ENCODE measurements at places on chromosomes 4 and X. TPM values are rescaled to one million over a fixed set of nuclear protein-coding genes. Genes with fewer than 3 reads are reported as not detected.

CPZ gene
- 3.9 TPM for total RNA-seq

FRMD7 gene
- total RNA-seq, result not detected

ACE2 gene
- total RNA-seq, result not detected

ZDHHC15 gene
- 13.6 TPM for total RNA-seq

IGSF1 gene
- total RNA-seq, result 0.78 TPM

CCKAR gene
- not detected for total RNA-seq

PABPC1L2B gene
- not detected for total RNA-seq

P2RY8 gene
- 0.16 TPM for total RNA-seq

SPATA4 gene
- 1.1 TPM for total RNA-seq

- DNase-seq, result no peak
Measured at GRCh38 chr4:183195534-183195933, 96.5 kb downstream of the WWC2 start.

DNA sequence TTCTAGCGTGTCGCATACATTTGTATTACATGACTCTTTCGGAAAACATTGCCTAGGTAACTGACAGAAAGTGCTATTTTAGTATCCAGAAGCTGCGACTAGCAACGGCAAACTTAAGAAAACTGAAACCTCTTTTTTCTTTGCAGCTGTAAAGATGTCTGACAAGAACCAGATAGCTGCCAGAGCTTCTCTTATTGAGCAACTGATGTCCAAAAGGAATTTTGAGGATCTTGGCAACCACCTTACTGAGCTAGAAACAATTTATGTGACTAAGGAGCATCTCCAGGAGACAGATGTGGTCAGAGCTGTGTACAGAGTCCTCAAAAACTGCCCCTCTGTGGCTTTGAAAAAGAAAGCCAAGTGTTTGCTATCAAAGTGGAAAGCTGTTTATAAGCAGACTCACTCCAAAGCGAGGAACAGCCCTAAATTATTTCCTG lies 9.4 kb downstream of the TCEANC start:
- DNase-seq, result no peak

DNA sequence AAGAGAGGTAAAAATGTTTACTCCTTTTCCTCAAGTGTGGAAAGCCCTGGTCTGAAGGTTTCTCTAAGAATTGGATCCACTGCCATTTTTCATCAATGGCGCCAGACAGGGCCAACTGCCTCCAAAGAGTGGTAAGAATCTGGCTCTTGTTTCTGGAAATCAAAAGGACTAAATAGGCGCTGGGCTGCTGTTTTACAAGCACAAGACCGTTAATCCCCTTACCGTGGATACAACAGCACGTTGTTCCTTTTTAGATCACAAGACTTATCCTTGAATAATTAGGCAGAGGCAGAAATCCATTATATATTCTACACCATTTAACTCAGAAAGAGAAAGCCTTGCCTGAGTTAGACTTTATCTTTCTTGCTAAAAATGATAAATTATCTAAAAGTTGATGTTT lies 10.6 kb downstream of the CLTRN start:
- DNase-seq, result no peak

DNA sequence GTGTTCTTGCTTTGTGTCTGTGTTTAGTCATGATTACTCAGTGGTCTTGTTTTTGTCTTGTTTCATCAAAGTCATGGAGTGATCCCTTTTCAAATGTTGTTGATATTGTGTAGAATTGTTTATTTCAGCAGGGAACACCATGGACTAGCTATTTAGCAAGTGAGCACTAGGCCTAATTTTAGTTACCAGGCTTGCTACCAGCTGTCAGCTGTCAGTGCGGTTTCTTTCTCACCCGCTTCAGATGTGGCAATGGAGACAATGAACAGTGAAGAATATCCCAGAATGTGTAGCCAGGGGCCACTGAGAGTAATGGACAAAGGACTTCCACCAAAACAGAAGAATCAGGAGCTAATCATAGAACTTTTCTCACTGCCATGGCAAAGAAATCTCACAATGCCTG lies 432.8 kb upstream of the FMR1 start:
- no peak for DNase-seq

GRCh38 chr4:53508446-53508845 lies 82.8 kb downstream of the LNX1 start:
- DNase-seq, result no peak

GRCh38 chrX:37815366-37815765 lies 32.0 kb downstream of the DYNLT3 start:
- no peak for DNase-seq

DNA sequence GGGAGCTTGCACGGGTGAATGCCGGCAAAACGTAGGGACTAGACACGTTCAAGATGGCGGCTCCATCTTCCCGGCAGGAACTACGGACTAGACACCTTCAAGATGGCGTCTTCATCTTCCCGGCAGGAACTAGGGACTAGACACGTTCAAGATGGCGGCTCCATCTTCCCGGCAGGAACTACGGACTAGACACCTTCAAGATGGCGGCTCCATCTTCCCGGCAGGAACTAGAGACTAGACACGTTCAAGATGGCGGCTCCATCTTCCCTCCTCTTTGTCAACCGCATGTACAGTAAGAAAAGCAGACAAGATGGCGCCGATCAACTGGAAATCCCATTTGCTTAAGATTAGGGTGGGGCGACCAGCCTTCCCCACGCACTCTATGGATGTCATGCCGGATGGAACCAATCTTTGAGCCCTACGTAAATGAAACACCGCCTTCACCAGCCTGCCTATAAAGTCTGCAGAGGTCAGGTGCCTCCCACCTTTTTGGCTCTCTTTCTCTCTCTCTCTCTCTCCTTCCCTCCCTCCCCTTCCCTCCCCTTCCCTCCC lies 222.4 kb downstream of the CRLF2 start:
- DNase-seq, result peak; percentile 71

DNA sequence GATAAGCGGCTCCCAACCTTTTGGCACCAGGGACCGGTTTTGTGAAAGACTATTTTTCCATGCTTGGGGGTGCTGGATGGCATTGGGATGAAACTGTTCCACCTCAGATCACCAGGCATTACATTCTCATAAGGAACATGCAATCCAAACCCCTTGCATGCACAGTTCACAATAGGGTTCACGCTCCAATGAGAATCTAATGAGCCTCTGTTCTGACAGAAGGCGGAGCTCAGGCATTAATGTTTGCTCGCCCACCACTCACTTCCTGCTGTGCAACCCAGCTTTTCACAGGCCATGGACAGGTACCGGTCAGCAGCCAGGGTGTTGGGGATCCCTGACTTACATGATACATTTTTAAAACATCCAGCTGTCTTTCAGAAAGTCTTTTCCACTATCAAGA lies 187.3 kb downstream of the SLC39A8 start:
- DNase-seq, result no peak

- no peak for DNase-seq
Measured at GRCh38 chr4:188854436-188854835, 715.2 kb downstream of the TRIML1 start.

DNA sequence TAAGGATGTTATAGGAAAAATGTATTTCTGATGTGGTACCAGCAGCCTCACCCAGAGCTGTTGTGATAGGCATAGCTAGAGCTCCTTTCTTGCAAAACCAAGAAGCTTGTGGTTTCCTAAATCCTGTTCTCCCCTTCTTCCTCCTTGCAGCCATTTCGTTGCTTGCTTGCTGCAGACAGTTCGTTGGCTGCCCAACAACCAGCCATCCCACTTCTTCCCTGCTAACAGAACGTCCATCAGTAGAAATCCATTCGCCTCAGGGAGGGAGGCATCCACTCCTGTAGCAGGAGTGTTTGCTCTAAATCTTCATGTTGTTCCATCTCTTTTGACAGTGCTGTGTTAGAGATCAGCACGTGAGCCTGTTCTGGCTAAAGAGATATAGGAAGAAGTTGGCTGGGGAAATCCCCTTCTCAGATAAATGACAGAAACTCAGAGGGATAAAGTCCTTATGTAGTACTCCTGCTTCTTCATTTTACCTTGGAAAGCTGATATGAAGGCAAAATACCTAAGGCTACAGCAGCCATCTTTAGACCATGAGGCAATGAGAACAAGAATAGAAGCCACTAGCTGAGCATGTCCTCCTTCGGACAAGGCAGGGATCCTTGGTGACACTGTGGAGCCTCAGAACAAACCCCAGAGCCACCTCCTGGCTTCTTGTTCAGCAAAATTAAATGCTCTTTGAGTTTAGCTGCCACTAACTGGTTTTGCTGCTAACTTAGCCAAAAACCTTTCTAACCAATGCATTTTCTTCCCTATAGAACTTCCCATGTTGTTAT lies 68.4 kb upstream of the RELL1 start:
- no peak for DNase-seq

DNA sequence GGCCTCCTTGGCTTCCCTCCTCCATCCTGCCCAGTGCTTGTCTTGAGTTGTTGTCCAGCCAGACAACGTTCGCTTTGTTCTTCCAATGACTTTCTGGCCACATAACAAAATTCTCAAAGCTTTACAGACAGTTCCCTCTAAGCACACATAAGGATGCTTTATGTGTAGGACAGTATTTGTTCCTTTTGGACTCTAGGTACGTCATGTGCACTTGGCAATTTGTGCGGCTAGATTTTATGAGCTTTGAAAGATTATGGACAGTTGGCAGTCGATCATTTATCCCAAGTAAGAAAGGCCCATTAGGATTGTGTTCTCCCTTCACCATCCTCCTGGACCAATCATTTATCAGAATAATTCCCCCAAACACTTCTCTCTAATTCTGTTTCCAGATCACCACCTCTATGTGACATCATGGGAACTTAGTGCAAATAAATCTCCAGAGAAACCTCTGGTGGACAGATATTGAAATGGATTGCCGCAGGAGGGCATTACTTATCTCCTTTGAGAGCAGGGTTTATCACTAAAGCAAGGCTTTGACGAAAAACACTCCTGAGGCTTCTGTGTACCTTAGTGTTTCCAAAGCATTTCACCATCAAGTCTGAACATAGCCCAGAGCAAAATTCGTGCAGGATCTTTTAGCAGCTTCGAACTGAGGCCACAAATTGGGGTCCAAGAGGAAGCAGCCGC lies 77.4 kb upstream of the BMPR1B start:
- DNase-seq, result no peak

GRCh38 chr4:182536221-182536811 lies 293.1 kb downstream of the TENM3 start:
- DNase-seq, result no peak

GRCh38 chr4:11424000-11424399 lies 4.7 kb downstream of the HS3ST1 start:
- no peak for DNase-seq

- no peak for DNase-seq
Measured at GRCh38 chr4:150348079-150348478, 233.9 kb upstream of the MAB21L2 start.

- DNase-seq, result no peak
Measured at GRCh38 chrX:136608295-136608933, 39.5 kb upstream of the CD40LG start.

- DNase-seq, result no peak
Measured at GRCh38 chr4:22091352-22091717, 142.8 kb upstream of the KCNIP4 start.

- no peak for DNase-seq
Measured at GRCh38 chrX:41602816-41603345, 85.9 kb upstream of the GPR34 start.

DNA sequence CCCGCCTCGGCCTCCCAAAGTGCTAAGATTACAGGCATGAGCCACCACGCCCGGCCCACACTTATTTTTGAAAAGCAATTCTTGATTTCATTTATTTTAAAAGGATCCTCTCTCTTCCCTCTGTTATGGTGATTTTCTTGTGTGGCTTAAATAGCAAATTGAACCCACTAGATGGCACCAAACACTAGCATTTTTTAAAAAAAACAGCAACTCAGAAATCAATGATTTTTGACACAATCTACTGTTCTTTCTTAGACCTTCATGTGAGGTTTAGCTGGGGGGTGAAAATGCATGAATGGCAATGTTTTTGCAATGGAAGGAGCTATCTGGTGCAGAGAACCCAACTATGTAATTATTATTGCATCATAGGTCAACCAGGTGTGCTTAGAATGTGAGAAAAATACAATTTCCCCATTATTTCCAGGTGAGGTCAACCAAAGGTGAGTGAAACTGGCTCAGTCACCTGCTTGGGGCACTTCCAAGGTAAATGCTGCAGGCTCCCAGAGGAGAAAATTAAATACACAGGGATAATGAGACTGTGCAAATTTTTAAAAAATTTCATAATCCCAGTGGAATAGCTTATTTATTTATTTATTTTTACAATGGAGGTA lies 226.7 kb upstream of the PRKX start:
- DNase-seq, result no peak

DNA sequence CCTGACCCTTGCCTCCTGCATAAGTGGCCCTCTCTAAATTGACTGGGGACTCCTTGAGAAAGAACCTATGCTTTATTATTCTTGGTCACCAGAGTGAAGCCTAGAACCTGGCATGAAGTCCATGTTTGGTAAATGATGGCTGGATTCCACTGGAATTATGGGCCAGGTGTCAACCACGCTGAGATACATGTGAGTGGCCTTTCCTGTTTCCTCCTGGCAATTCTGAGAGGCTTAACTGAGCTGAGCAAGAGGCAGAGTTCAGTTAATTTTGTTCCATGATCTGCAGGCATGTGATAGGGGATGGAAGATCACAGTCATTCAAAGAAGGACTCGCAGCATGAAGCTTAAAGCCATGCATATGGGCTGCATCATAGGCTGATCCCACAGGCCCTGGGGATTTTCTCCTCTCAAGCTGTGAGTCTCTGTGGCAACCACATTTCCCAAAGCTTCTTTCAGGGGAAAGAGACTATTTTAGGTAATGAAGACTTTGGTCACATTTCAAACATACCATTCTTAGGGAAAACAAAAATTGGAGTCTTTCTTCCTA lies 69.4 kb upstream of the CLNK start:
- DNase-seq, result no peak

DNA sequence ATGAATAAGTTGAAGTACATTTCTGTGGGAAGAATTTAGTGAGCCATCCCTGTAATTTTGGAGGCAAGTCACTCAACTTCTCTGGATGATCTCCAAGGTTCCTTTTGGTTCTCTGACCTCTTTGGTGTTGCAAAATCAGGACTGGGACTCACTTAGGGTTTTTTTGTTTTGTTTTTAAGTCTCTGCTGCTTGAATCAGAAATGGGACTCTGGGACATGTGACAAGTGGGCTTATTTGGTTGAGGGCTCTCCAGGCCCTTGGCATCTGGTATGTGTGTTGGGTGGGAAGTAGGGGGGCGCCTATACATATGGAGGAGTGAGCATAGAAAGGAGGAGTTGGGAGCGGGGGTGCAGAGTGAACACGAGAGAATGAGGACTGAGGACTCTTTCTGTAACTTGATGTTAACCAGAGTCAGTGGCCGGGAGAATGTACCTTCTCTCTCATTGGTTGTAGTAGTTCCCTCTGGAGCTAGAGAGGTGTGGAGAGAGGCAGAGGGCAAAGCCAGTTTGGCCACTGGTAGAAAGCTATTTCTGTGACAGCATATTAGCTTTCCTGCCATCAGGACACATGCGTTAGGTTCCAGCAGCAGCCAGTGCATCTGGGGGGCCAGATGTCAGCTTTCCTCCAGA lies 1.9 kb downstream of the ARHGAP10 start:
- no peak for DNase-seq

- no peak for DNase-seq
Measured at GRCh38 chr4:184801781-184802696, 23.7 kb downstream of the ACSL1 start.

GRCh38 chr4:122749704-122750454 lies 17.4 kb downstream of the BBS12 start:
- no peak for DNase-seq

GRCh38 chrX:81255876-81256275 lies 54.0 kb downstream of the SH3BGRL start:
- DNase-seq, result no peak

All from occipital lobe (tissue), 3 donors.